NCI-H1694 (cell line): ENCODE measurements at places on chromosomes 16 and 17.

GRCh38 chr17:33109336-33110072, 117.9 kb downstream of the SPACA3 start:
- DNase-seq: no peak

DNA sequence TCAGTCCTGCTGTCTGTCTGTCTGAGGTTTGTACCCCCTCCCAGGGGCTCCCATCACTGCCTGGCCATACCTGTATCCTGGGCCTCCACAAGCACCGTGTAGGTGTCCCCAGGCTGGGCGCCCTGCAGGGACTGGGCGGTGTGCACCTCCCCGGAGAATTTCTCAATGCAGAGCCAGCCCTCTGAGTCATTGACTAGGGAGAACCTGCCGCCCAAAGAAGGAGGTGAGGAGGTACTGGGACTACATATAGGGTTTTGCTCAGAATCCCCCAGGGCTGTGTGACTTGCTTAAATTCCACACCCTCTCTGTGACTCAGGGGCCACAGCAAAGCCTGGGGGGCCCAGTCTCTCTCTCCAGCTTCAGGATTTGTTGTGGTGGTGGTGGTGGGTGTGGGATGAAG, 7.6 kb downstream of the CDH16 start:
- no peak for DNase-seq

DNA sequence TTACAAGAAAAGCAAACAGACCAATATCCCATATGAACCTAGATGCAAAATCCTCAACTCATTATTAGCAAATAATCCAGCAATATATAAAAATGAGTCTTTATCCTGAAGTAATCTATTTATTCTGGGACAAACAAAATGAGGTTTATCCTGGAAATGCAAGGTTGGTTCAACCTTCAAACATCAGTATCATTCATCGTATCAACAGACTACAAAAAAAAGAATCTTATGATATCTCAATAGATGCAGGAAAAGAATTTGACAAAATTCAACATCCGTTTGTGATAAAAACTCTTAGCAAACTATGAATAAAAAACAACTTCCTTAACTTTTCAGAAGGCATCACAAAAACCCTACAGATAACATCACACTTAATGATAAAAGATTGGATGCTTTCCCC, 18.4 kb upstream of the BAIAP2 start:
- no peak for DNase-seq

DNA sequence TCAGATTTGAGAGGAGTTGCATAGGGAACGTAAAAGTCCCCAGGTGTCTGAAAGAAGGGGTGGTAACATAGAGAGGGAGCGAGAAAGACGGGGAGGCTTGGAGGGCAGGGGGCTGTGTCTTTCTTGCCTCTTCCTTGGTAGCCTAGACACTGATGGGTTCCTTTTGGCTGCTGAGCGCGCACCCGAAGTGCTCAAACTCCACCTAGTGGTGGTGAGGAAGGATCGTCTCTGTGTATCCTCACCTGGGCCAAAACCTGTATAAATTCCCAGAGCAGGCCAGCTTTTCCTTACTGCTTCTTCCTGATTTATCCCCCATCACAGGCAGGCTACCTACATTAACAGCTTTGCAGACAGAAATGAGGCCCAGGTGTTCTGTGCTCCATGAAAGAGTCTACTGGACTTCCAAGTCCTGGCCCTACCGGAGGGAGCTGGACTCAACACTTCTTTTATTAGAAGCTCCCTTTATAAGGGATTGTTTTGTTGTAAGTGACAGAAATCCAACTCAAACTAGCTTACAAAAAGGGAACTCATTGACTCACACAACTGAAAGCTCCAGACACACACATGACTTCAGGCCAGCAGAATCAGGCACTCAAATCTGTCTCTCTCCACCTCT, 5.5 kb upstream of the SLC25A35 start:
- DNase-seq: peak; percentile 54

- DNase-seq: no peak
Measured at GRCh38 chr17:72187556-72187955, 66.7 kb downstream of the SOX9 start.

- no peak for DNase-seq
Measured at GRCh38 chr16:13148836-13149235, 247.4 kb downstream of the SHISA9 start.

- no peak for DNase-seq
Measured at GRCh38 chr17:50816771-50817751, 18.3 kb upstream of the WFIKKN2 start.

DNA sequence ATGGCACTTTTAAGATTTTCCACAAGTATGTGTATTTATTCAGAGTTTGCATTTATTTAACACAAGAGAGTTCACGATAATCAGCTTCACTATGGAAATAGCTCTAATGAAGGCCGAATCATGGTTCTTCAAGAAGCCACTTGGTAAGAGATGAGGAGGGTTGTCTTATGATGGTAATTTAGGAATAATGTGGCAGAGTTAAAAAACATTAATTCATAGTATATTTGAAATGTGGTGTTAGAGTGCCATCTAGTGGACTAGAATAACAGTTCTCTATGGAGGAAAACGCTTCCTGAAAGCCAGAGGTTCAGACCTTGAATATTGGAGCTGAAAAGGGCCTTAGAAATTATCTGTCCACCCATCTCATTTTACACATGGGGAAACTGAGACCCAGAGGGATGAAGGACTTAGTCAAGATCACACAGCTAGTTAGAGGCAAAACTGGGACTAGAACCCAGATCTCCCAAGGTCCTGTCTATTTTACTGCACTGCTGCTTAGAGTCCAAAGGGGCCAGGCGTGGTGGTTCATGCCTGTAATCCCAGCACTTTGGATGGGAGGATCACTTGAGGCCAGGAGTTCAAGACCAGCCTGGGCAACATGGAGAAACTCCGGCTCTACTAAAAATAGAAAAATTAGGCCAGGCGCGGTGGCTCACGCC, 33.8 kb upstream of the KPNB1 start:
- peak; percentile 72 for DNase-seq

DNA sequence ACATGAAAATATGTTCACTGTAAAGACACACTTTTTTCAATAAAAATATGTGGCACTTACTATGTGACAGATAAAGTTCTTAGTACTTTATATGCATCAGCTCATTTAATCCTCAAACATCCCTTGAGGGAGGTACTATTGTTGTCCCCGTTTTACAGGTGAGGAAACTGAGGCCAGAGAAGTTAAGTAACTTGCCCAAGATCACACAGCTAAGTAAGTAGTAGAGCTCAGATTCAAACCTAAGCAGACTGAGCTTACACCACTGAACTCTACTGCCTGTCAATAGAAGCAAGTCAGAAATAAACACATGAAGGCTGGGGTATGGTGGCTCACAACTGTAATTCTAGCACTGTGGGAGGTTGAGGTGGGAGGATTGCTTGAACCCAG, 13.9 kb downstream of the CDH3 start:
- DNase-seq: no peak

DNA sequence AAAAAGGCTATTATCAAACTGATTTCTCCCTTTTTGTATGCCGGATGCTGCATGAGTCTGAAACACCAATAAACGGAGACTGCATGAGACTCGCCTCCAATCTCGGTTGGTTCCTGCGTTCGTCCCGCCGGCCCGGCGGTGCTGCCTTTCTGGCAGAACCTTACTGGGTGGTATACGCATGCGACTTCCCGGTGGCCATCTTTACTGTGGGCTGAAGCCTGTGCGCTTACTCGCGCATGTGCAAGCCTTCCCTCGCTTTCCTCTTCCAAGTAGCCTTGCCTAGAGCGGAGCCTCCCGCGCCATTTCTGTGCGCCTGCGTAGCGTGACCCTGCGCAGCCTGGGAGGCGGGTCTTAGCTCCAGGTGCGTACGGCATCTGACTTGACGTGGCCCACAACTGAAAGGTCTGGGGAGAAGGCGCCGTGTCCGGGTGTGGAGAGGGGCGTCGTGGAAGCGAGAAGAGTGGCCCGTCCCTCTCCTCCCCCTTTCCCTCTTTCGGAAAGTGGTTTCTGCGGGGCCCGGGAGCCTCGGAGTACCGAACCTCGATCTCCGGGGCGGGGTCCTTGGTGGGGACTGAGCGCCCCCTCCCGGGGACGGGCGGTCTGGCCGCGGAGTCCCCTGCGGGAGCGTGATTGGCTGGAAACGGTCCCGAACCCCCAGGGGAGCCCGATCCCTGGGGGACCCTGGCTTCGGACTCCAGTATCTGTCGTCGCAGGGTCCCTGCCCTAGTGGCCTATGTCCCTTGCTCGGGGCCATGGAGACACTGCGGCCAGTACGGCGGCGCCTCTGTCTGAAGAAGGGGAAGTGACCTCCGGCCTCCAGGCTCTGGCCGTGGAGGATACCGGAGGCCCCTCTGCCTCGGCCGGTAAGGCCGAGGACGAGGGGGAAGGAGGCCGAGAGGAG, at the start of gene PAGR1:
Gene PAGR1, plus strand, starts transcription at position 360 of the 901 bp plus-strand sequence. Its CDS starts 374 bp downstream, at position 734.
- DNase-seq: peak; percentile 97

DNA sequence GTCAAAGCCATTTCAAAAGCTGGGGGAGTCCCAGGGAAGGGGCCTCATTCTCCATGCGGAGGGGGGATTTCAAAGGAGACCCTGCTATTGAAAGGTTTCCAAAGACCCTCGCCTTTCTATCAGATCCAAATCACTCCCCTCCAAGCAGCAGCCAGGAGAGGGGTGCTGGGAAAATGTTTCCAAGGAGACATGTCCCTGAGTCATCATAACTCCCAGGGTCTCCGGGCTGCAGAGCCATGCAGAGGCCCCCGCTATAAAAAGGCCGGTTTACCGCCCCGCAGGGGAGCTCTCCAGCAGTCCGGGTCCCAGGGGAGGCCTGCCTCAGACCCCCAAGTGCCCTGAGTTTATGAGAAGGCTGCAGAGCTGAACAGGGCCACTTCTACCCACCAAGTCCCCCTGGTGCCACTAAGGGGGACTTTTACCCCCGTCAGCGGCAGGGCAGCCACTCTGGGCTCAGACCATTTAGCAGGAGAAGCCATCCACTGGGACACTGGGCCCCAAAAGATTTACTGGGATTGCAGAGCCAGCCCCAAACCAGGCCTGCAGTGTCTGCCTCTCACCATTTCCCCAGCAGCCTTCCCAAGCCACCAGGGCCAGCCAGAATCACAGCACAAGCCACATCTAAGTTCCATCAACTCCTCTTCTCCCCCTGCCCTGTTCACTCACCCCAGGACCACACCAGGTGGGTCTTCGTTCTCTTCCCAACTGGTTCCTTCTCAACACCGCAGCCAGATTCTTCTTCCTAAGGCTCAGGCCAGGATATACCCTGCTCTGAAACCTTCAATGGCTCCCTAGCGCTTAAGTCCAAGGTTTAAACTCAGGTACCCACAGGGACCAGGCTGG, 234.4 kb downstream of the ZNF423 start:
- no peak for DNase-seq

DNA sequence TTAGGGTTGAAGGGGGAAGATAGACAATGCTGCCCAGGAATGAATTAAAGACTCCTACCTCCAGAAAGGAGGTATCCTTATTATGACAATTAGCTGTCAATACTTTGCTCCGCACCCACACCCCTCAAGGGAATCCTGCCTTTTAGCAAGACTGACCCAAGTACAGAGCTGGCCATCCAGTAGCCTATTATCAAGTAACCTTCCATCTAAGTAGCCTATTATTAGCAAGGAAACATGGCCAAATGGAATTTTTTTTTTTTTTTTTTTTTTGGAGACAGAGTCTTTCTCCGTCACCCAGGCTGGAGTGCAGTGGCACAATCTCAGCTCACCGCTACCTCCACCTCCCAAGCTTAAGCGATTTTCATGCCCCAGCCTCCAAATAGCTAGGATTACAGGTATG, 161.3 kb downstream of the PMP22 start:
- DNase-seq: no peak

- no peak for DNase-seq
Measured at GRCh38 chr17:73317513-73318426, 6.0 kb upstream of the CDC42EP4 start.

DNA sequence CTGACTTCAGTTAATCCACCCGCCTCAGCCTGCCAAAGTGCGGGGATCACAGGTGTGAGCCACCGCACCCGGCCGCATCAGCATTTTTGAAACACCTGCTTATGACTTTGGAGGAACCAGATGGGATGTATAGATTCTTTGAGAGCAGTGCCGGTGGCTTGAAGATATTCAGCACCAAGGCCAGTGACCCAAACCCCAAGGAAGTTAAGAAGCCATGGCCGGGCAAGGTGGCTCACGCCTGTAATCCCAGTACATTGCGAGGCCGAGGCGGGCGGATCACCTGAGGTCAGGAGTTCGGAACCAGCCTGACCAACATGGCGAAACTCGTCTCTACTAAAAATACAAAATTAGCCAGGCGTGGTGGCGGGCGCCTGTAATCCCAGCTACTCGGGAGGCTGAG, 43.9 kb downstream of the TRARG1 start:
- DNase-seq: no peak

GRCh38 chr16:30371248-30371816, 1.0 kb upstream of the TBC1D10B start:
- DNase-seq: no peak

DNA sequence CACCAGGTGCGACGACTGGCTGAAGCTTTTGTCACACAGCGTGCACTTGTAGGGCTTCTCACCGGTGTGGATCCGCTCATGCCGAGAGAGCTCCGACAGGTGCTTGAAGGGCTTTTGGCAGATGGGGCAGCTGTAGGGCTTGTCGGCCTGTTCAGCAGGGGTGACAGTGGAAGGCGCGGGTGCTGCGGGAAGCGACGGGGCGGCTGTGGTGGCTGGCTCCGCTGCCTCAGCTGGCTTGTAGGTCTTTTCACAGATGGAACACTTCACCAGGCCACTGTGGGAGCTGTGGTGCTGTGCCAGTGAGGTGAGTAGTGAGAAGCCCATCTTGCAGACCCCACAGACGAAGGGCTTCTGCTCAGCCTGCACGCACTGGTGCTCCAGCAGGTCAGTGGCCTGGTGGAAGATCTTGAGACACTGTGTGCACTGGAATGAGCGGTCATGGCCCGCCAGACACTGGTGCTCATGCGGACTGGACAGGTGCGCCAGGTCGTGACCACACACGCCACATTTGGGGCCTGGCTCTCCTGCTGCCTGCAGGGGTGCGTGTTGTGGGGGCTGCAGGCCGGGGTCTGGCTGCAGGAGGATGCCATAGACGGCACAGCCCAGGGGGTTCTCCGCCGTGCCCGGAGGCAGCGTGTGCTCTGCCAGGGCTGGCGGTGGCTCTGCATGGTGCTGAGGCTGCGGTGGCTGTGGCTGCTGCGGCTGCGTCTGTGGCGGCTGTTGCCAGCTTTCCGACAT, 2.8 kb downstream of the ZNF319 start:
- DNase-seq: no peak
